Stimulated activated CD4-positive, alpha-beta T cell treated with anti-CD3 and anti-CD28 coated beads, Interleukin-4, amount 100 ng/mL, for 48 hours (primary cell): ENCODE measurements at places on chromosomes 12 and 14.

DNA sequence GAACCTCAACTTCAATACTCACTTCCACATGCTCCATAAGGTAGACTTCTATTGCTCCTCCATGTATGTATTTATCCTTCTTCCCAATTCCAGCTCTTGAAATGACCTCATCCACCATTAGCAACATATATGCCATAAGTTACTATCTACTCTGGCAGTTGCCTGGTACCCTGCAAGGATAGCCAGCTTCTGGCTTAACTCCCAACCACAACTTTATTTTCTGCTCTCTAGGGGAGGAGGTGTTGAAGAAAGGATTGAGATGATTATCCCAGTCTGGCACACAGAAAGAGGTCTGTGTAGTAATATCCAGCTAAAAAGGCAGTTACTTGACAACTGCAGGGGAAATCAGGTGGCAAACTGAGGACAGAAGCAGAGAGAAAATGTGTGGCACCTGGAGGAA is 71.5 kb upstream of the MDM1 start:
- DNase-seq, result no peak

GRCh38 chr12:92146497-92147224 is 1.0 kb upstream of the BTG1 start:
- no peak for DNase-seq

DNA sequence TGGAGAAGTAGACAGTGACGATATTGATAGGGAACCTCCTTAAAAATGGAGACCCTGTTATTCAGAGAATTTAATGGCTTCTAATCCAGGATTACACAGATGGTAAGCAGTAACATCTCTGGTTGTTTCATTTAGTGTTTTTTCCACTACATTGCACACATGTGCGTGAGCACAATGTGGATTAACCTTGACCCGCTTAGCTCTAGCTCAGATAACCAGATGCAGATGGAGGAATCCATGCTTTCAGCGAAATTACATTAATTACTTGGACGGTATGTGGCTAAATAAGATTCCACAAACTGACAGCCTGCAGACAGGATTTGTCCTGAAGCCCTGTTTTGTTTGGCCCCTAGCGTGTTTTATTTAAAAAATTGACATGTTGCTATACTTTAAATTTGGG is 378.4 kb downstream of the CCDC91 start:
- DNase-seq, result no peak

GRCh38 chr12:54213079-54213478 is 24.3 kb upstream of the SMUG1 start:
- no peak for DNase-seq

DNA sequence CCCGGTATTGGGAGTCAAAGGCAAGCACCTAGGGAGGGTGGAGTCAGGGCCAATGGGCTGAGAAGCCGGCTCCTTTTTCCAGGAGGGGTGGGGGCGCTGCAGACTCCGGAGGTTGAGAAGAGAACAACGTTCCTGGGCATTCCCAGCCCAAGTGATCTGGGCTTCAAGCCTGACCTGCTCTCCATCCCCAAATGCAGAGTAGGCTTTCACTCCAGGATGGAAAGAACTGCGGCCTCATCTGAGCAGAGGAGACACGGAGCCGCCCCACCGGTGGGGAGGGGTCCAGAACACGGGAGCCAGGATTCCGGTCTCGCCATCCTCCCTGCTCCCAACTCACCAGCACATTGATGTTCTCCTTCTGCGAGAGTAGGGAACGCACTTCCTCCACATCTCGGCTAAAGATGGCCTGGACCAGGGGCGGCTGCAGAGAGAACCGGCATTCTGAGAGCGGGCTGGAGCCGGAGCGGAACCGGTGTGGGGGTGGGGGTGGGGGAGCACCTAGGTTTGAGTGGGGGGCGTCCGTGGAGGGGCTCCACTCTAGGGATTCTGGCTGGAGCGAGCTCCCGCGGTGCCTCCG is 605 bp downstream of the ANKRD52 start:
- no peak for DNase-seq

DNA sequence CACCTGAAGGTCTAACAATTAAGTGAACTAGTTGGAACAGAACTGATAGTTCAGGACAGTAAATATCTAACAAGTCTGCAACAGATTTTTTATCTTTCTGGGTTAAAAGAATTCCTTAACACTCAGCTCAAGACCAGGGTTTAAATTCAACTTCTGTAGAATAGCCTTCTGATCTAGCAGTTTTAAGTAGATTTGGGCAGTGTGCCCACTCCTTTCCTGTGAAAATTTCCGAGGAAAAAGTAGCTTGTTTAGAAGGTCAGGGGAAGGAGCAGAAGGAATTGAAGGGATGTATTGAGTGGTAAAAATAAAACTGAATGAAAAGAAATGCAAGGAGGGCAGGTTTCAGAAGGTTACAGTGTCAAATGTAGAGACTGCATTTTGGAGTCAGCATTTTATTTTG is 45.8 kb downstream of the ATL1 start:
- DNase-seq, result no peak

DNA sequence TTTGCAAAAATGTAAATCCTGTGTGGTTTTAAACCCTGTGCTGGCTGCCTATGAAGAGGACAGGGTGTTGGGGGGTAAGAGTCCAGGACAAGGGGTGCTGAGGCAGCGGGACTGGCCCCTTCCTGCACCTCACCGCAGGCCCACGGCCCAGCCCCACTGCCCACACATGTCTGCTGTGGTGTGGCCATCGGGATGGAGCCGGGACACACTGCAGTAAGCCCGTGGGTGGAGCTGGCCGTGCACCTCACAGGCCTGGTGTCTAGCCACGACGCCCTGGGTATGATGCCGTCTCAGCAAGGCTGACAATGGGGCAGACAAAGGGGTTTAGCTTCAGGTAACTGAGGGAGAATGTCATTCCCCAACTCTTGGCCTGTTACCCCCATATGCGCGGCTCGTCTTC is 19.6 kb downstream of the AMN start:
- DNase-seq, result no peak

- DNase-seq, result no peak
Observed at GRCh38 chr12:54773593-54773992, 80.7 kb upstream of the MUCL1 start.

DNA sequence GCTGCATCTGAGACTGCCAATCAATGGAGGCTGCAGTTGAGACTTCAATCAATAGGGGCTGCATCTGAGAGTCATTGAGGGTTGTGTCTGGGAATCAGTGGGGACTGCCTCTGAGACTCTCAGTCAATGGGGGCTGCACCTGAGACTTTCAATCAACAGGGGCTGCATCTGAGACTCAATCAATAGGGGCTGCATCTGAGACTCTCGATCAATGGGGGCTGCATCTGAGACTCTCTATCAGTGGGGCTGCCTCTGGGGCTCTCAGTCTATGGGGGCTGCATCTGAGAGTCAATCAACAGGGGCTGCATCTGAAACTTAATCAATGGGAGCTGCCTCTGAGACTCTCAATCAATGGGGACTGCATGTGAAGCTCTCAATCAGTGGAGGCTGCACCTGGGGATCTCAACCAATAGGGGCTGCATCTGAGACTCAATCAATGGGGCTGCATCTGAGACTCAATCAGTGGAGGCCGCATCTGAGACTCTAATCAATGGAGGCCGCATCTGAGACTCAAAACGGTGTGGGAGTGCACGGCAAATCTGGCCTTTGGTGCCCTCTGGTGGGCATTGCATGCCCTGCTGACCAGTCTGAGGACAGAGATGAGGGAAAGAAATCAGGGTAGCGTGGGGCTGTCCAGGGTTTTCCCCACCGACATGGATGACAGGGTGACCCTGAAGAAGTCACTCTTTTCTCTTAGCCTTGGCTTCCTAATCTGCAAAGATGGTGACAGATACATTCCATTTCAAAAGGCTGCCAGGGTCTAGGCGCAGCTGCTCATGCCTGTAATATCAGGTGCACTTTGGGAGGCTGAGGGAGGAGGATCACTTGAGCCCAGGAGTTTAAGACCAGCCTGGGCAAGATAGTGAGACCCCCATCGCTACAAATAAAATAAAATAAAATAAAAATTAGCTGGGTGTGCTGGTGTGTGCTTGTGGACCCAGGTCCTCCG is 41.3 kb upstream of the EIF5 start:
- peak; percentile 75 for DNase-seq

- DNase-seq, result no peak
Observed at GRCh38 chr12:17197971-17198370, 592.0 kb upstream of the LMO3 start.

DNA sequence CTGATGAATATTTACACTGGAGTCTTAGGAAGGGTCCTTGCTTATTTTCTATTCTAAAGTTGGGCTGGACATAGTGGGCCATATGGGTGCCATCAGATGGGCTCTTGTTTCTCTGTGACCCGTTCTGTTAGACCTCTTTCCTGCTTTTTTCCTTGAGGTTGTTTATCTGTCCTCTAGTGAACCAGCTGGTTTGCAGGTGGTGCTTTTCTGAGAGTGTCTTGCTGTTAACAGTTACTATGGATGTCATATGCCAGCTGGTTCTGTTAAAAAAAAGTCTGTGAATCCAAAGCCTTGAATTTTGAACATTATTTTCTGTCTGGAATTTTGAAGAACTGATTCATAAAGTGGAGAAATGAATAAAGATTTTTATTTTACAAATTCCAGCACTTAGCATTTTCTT is 29.2 kb downstream of the ZC3H14 start:
- DNase-seq, result no peak

- no peak for DNase-seq
Observed at GRCh38 chr12:5295151-5295550, 136.8 kb upstream of the NTF3 start.

GRCh38 chr14:53128303-53129028 is 24.7 kb downstream of the DDHD1 start:
- no peak for DNase-seq

GRCh38 chr14:53683229-53683628 is 273.4 kb downstream of the BMP4 start:
- no peak for DNase-seq

GRCh38 chr12:8606890-8607289 is 5.8 kb downstream of the AICDA start:
- no peak for DNase-seq

- no peak for DNase-seq
Observed at GRCh38 chr14:99322731-99323599, 51.0 kb upstream of the BCL11B start.

GRCh38 chr14:71430678-71431376 is 501.4 kb upstream of the RGS6 start:
- no peak for DNase-seq

- no peak for DNase-seq
Observed at GRCh38 chr14:106778986-106779385, 1252.6 kb downstream of the TMEM121 start.

DNA sequence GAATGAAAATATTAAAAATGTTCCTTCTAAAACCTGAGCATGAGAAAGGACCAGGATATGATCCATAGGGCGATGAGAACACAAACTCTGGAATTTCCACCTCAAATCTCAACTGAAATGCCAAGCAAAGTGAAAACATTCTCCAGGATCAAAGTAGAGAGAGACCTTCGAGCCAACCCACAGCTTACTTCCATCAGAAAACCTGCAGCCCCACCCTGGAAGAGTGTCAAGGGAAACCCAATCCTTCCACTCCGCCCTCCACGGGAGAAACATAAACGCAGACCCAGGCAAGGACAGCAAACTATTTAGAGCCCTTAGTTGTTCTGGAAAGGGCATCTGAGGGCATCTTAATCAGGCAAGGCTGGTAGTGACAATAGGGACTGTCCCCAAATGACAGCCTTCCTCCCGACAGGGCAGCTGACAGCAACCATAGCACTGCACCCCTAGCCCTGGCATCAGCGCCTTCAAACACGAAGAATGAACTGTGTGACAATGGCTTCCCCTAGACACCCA is 21.8 kb downstream of the SLC15A4 start:
- DNase-seq, result no peak

DNA sequence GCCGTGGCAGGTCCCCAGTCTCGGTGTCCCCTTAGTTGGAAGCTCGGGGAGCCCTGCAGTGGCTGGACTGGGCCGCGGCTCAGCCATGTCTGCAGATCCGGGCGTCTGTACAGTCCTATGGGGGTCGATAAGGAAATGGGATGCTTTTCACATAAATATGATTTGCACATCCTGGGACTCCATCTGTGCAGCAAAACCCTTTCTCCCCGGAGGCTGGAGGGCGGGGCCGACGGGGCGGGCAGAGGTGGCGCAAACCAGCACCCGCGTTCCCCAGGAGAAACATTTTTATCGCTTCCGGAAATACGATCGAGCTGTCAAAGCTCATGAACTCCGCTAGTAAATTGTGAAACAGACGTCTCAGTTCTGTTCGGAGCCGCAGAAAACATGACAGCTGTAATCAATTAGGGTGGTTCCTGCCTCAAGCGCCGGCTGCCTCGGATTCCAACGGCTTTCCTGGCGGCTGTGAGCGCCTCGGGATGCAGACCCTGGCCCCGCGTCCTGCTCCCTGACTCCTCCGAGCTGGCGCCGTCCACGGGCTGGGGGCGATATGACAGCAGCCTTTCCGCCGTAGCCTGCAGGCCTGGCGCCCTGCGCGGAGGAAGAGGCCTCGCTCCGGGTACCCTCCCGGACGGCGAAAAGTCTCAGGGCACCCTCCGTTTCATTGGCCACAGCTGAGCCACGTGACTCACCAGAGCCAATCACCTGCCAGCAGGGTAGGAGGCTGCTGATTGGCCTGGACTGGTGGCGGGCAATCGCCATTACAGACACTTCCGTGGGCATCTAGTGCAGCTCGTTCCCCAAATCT is 23.0 kb downstream of the DIO3 start:
- DNase-seq, result no peak

DNA sequence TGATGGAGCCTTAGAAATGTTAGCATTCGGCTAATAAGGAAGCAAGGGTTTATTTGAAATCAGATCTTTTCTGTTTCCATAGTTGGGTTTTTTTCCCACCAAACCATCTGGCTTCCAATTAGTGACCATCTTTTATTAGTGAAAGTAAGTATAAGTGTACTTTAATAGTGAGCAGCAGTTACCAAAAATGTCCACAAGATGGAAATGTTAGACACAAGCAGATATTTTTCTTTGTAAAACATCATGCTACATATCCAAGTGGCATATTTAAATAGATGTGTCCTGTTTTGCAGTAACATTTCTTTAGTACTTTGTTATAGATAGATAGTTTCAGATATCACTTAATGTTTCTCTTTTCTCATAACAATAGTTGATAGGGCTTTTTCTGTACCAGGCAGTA is 28.8 kb downstream of the YEATS4 start:
- no peak for DNase-seq

- no peak for DNase-seq
Observed at GRCh38 chr12:117522559-117522958, 161.1 kb upstream of the NOS1 start.

DNA sequence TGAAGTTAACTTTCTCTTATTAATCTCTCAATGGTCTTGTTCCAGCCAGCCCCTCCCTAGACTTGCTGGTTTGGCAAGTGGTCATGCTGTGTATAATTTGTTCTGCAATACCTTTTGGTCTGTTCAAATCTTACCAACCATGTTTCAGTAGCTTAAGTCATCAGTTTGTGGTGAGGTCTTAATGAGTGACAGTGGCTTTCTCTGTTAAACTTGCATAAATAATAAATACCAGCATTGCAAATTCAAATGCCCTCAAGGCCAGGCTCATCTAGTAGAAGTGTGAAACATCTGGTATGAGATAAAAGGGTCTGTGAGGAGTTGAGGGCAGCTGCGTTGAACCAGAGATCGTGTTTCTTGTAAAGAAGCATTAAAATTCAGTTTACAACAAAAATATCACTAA is 319.5 kb downstream of the TMEM117 start:
- no peak for DNase-seq
